ENCODE measurements at places on chromosomes 12 and 14.

GRCh38 chr14:65403231-65403630 lies 9.3 kb upstream of the FUT8 start:
- DNase-seq = no peak

GRCh38 chr14:86799244-86799647 lies 1193.7 kb downstream of the GALC start:
- DNase-seq = no peak

DNA sequence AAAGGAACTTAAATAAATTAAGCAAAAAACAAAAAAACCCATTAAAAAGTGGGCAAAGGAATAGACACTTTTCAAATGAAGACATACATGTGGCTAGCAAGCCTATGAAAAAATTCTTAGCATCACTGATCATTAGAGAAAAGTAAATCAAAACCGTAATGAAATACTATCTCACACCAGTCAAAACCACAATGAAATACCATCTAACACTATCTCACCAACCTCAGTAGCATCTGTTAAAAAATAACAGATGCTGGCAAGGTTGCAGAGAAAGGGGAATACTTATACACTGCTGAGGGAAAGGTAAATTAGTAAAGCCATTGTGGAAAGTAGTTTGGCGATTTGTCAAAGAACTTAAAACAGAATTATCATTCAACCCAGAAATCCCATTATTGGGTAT lies 381.1 kb downstream of the FLRT2 start:
- no peak for DNase-seq

DNA sequence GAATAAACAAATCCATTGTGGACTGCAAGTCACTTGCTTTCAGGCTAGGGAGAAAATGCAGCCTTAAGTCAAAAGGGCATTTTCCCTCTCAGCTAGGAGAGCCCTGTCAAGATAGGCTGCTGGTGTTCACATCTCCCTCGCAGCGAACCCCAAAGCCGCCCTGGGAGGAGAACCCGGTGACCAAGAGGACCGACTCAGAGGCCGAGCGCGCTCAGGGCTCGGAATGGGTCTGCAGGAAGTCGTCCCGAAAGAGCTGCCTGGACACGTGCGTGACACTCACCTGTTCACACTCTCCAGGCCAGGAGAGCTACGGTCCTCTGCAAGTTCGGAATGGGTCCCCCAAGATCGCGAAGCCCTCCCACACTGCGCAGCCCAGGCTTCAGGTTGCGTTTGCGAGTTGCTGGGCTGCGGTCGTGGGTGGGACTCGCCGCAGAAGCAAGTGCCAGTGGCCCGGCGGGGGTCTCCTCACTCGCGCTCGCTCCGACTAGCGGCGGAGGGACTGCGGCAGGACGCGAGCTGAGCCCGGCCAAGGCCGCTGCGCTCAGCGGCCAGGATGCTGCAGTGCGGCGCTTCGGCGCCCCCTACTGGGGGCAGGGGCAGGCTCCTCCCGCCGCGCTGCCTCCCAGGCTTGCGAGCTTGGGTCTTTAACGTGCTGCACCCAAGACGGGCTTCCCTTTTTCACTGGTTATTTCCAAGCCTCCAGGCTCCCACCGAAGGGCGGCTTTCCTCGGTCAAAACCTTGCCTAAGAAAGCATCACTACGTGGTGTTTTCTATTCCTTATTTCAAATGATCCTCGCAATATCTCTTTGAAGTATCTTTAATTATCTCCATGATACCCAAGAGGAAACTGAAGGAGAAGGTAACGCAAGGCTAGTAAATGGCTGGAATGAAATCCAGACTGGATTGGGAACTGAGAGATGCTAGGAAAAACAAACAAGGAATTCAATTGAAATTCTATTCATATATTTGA lies at the start of gene RERG:
Gene RERG (minus strand): TSS at position 503 of the 971 bp plus-strand sequence. CDS start 3,928 bp downstream, outside the sequence.
- peak; percentile 54 for DNase-seq

GRCh38 chr12:42213954-42214426 lies 24.1 kb downstream of the YAF2 start:
- DNase-seq = no peak

GRCh38 chr14:54026671-54027070 lies 70.0 kb upstream of the BMP4 start:
- DNase-seq = no peak

DNA sequence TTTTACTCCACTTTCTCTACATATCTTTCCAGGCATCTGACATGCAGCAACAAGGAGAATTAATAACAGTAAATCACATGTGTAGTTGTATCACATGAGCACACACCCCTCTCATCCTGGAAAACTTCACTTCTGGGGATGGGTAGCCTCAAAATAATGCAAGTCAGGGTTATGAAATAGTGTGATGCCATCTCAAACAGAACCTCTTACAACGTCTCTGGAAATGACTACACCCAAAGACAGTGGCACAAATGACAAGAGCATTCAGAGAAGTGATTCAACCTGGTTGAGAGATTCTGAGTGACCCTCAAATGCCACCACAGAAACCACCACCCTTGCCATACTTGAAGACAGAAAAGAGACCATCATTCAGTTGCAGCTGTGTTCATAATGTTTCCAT lies 2.8 kb downstream of the DIO2 start:
- DNase-seq = no peak

DNA sequence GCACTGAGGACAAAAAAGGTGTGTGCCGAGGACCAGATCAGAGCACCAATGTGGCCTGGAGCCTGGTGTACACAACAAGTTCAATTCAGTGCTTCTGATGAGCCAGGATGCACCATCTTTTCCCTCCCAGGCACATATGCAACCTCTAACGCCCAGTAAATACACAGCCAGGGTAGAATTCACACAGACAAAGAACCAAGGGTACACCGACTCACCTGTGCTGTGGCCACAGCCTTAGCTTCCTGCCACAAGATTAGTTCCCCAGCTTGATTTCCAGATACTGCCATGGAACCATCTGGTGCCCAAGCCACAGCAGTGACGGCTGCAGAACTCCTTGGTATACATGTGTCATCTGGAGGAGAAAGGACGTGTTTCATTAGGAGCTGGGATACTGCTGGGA lies 29.4 kb downstream of the PARP2 start:
- no peak for DNase-seq

DNA sequence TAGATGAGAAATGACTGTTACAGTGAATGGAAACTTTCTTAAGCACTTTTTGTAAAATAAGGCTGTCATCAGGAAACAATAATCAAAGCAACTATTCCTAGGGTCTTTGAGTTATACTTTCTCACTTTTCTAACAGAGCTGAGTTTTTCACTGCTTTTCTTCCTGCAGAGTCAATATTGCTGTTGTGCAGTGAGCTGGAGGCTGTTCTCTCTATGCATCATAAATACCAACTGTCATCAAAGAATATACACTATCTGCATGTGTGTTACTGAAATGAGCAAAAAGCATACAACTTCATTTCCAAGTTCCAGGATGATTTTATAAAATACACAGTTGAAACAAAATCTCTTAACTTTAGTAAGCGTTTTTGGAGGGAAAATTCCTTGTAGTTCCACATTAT lies 110.4 kb upstream of the CPSF6 start:
- no peak for DNase-seq

DNA sequence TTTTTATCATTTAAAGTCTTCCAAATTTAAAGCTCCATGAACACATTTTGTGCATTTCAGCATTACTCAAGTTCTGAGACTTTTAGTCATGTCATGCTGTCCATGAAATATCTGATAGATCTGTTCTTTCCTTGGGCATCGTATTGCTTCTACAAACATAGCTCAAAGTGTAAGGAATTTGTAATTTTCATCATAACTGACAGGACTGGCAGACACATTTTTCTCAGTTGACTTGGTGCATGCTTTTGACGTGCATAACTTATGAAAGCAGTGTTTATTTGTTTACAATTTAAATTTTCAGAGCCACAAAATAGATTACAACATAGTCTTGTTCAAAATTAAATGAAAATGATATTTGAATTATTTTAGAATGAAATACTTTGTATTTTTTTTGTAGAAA lies 812.1 kb upstream of the NOVA1 start:
- DNase-seq = no peak

DNA sequence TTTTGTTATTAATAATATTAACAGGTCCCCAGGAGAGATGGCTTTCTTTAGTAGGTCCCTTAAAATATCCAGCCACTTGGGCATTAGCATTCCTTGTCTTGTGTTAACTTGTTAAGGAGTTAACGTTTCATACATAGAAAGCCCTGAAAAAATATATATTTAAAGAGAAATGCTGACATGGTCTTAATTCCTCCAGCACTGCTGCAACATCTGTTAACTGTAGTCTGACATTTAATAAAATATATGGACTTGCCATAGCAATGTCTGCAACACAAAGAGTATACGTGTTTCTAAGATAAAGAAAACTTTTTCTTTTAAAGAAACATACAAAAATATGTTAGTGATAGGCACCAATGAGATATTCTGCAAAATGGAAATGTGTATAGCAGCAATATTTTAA lies 10.0 kb downstream of the SLC38A4 start:
- DNase-seq = no peak

DNA sequence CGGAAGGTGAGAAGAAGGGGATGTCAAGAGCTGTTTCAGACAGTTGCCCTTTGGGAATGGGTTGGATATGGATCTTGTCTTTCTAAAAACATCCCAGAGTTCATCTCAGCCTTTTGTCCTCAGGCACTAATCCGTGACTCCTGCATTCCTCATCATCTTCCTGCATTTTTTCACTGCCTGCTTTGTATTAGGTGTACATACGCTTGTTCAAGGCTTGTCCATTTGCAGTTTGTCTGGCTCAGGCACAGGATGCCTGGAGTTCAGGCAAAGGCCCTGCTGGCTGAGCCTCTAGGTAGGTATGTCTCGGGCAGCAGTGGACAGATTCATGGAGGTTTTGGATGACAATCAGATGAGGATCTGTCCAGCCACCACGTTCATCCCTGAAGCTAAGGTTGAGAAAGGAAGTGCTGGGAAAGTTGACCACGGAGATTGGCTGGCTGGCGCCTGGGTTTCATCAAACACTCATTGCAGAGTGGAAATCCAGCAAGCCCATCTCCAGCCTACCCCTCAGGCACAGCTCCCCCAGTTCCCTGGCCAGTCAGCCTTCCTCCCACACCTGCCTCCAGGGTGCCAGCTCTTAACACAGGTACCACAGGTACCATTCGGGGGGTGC lies 12.4 kb upstream of the TMEM106C start:
- DNase-seq = no peak

DNA sequence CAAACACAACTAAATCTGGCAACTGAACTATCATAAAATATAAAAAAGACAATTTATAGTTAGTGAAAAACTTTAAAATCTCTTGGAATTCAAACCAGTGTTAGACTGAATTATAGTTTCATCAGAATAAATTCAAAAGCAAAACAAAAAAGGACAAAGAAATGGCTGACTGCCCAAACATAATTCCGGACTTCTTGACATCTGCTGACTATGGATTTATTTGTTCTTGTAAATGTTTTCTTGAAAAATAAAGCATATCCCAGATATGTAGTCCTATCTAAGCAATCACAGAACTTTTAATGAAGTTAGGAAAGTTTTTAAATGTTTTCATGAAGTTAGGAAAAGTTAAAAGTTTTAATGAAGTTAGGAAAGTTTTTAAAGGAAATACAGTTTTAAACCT lies 45.8 kb upstream of the CNTN1 start:
- no peak for DNase-seq

- no peak for DNase-seq
Measured at GRCh38 chr14:65354715-65355114, 57.8 kb upstream of the FUT8 start.

DNA sequence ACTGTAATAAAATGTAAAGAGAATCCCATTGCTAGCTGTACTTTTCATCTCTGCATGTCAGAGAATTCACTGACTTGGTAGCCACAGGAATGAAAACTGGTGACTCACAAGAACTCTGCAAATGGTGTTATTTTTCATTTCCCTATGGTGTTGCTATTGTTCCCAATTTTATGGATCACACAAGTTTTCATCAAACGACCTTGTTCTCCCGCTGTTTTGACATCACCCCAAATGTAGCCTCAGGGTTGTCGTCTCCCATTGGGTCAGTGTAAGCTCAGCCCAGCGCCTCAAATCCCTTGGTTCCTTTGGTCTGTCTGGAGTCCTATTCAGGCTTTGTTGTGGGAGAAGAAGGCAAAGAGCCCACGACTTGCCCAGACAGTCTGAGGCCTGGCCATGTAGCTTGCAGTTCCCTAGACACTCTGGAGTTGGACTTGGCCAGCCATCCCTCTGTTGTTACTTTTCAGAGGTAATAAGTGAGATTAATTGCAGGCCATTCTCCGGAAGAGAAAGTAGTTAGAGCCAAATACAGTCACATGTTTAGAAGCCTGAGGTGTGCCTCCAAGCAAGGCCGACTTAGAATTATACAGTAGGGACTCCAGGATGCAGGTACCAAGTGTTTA lies 159.2 kb downstream of the TGFB3 start:
- no peak for DNase-seq

DNA sequence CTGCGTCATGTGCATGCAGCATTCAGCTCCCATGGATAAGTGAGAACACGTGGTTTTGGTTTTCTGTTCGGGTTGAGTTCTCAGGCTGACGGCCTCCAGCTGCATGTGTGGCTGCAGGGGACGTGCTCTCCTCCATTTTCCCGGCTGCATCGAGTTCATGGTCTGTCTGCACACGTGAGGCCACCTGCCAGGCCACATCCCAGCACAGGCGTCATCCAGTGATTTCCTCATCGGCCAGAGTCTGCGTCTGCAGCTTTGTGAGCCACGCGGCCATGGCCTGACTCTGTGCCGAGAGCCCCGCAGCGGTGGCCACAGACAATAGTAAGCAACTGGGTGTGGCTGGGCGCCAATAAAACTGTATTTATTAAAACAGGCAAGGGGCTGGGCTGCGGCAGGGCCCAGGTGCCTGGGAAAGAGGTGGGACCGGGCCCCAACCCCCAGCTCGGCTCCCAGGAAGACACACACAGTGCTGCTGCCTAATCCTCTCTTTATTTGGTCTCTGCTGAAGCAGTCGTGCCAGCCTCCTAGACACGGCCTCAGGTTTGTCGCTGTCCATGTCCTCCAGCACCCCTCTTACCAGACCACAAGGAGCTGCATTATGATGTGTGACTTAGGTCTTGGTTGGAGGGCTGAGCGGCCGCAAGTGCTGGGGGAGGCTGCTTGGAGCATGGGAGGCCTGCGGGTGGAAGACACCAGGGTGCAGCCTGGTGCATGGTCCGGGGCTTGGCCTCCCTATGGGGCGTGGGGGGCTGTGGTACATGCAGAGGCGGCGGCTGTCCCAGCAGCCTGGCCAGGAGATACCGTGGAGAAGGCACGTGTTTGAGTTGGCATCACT lies 52.0 kb downstream of the NOC4L start:
- no peak for DNase-seq

DNA sequence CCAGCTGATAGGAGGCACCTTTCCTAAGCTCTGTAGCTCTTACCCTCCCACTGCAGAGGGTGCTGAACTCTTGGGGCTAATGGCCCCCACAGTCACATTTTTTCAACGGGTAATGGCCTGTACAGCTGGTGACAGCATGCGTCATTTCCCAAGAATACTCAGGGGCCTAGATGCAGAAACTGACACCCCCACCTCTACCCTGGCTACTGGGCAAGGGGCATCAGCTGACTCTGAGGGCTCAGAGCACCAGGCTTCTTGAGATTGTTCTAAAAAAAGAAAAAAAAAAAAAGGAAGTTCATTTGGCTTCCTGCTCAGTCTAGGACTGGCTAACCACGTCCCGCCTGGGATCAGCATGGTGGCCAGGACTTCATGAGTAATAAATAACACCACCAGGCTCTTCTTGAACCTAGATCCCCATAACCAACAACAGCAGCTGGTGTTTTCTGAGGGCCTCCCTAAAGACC lies 35.2 kb downstream of the ZFP36L1 start:
- DNase-seq = no peak
